ENCODE measurements at places on chromosomes 2 and 18.

DNA sequence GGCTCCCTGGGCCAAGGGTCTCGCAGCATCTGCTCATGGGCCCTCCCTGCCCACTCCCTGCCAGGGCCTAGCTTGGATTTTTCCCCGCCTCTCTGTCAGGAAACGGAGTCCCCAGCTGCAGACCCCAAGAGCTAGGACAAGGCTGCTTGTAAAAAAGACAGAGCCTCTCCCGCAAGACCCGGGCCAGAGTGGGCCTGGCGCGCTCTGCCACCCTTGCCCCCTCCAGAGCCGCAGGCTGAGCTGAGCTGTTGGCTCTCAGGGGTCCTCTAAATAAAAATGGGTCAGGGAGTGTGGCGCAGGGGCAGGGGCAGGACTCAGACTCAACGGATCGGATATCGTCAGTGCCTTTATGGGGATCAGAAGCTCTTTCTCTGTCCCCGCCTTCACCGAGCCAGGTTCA is 112.6 kb downstream of the CABLES1 start:
- no peak for DNase-seq

GRCh38 chr2:38722271-38723061 is 28.7 kb downstream of the SRSF7 start:
- no peak for DNase-seq

DNA sequence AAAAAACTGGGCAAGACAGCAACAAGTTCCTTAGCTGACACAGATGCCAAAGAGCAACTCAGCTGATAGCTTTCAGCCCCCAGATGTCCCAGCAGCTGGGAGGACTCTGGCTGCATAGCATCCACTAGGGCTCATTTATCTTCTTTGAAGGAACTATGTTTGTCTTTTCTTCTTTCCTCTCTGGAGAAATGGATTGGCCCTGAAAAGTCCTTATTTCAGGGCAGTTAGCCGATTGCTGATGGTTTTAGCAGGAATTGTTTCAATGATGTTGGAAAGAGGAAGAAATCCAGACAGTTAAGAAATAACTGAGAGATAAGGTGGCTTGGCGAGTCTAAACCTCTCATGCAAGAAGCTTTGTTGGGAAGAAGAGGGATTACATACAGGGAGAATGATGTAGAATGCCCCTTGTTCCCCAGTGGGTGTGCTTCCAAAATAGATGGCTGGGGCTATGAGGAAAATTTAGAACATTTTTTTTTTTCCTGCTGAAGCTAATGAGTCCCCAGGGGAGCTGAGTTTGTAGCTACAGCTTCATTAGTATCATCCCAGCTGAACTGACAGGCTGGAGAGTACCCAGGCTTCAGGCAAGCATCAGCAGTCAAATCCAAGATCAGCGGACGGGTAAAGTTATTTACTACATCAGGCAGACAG is 33.6 kb upstream of the SERPINE2 start:
- DNase-seq: no peak

DNA sequence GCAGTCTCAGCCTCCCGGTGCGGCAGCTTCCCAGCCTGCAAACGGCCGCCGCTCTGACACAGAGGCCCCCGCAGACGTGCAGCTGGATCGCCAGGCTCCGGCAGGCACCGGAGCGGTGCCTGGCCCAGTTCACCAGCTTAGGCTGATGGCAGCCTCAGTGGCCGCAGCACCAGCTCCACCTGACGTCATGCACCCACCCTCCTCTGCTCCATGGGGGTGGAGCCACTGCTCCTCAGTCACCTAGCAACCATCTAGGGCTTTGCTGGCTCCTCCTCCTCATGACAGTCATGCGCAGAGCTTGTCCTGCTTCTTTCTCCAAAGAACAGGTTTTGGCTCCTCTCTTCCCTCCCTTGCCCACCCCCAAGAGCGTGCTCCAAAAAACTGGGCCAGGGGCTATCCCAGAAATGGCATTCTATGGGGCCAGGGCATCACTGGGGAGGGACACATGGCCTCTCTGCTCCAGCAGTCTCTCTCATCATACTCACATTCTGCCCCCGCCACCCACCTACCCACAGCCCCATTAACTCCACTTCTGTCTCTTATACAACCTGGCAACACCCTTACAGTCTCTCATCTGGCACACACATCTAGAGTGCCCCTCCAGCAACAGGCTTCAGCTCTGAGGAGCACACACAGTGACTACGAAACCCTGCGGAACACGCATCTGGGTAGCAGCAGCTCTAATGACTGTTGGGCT is 5.5 kb downstream of the DCTN1 start:
- no peak for DNase-seq

GRCh38 chr2:26401739-26402541 is at the start of gene DRC1:
Gene DRC1 (plus strand): TSS chr2:26401920. CDS start chr2:26401990, 70 bp downstream.
- DNase-seq: peak; percentile 69

DNA sequence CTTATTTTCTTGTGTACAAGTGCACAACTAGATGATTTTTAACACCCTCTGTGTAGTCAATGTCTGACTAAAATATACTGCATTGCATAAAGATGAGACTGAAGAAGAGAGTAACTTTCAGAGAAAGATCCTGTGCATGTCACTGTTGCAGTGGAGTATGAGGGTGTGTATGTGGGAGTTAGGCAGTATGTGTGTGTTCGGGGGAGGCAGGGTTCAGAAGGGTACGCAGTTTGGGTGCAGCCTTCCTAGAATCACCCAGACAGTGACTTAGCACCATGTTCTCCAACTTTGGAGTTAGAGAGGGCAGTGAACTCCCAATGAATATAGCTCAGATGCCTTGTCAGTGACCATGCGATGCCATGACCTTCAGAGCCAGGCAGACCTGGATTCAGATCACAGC is 84.6 kb downstream of the LRATD1 start:
- DNase-seq: no peak

- peak; percentile 51 for DNase-seq
These were observed 100.5 kb upstream of the LMAN1 start for GRCh38 chr18:59459369-59460071.

DNA sequence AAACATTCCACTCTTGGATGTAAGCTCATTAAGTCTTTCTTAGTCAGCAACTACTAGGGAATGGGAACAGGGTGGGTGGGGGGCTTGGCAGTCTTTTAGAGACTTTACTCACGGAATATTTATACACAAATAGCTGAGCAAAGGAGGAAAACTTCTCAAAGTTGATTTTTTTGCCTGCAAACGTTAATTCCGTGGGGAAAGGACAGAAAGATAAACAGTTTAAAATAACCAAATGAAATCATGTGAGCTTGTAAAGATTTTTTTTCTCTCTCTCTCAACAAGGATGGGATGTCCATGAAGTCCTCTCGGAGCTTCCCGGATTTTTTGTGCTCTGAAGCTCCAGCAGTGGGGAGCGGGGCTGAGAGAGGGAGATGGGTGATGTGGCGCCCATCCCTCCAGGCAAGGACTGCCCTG is 32.2 kb upstream of the MAT2A start:
- no peak for DNase-seq

DNA sequence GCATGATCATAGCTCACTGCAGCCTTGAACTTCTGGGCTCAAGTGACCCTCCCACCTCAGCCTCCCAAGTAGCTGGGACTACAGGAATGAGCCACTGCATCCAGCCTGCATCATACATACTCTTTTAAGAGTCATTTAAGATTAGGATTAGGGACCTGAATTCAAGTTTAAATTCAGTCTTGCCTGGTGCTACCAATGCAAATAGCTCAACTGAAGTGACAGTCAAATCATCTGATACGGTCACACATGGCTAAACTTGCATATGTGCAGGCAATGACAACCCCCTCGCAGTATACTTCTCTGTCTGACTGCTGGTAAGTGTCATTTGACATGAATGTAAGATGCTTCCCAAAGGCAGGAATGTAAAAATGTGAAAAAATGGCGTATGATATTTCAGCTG is 31.8 kb upstream of the TMEM131 start:
- no peak for DNase-seq

DNA sequence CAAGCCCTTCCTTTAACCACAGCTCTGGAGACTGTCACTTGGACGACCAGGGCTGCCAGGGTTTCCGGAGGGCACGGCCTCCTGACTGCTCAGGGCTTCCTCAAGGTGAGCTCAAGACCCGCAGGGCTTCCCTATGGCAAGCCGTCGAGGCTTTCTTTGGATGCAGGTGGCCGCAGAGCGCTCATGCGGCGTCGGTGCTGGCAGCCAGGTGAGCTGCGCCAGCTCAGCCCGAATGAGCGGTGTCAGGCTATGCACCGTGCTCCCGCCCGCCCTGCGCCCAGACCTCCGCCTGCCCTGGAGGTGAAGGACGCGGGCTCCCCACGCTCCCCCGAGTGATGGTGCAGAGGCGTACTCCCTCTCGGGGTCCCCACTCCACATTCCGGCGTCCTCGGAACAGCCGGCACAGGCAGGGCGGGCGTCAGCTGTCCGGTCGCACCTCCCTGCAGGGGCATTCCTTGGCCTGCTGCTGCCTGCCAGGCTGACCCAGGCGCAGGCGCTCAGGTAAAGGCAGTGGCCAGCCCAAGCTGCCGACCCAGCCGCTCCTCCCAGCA is 20.8 kb upstream of the TUBB6 start:
- no peak for DNase-seq

DNA sequence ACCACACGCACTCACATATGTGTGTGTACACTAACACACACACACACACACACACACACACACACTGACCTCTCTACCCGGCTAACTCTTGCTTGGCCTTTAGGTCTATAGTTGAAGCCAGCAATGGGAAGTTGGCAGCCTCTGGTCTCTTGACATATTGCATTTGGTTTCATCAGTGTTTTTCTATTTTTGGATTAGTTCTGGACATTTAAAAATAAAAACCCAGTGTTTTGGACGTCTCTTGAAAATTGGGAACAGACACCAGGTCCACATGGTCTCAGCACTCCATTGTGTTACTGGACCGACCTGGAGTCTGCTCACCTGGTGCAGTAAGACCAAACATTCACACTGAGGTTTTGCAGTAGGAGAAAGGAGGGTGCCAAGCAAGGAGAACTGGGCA is 50.4 kb upstream of the AFF3 start:
- no peak for DNase-seq

GRCh38 chr2:207285473-207285815 is 119.7 kb upstream of the KLF7 start:
- no peak for DNase-seq

- no peak for DNase-seq
These were observed 248.7 kb upstream of the PIK3C3 start for GRCh38 chr18:41706301-41706700.

- DNase-seq: no peak
These were observed 24.1 kb downstream of the PRKD3 start for GRCh38 chr2:37300578-37300977.

DNA sequence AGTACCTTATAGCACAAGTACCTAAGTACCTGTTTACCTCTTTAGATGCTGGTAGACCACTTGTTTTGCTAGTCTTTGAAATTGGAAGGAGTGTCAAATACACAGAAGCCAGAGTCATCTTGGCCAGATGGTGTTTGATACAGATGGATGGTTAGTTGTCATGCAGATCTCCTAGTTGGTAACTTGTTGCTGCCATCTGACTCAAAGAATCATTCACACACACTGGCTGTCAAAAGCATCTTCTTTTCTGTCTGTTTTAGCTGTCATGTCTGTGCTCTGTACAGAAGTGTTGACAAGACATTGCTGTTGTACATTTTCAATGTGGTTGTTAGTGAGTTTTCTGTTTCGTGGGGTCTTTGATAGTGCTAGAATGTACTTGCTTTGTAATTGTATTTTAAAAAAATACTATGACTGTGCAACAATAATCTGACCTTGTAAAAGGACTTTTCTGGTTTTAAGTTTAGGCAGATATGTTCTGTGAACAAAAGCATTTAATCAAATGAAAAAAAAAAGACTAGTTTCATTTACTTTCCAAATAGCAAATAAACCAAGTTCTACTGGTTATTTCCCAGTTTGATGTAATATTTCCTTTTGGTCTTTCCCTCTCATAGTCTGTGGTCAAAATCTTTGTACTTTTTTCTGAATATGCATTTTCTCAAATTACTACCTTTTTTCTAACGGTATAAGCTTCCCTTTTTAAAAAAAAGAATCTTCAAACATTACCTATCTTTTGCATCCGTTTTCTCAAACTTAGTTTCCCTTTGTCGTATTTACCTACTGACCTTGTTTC is 39.9 kb downstream of the TANK start:
- DNase-seq: peak; percentile 6

GRCh38 chr2:119005051-119005450 is 63.1 kb downstream of the MARCO start:
- DNase-seq: no peak

DNA sequence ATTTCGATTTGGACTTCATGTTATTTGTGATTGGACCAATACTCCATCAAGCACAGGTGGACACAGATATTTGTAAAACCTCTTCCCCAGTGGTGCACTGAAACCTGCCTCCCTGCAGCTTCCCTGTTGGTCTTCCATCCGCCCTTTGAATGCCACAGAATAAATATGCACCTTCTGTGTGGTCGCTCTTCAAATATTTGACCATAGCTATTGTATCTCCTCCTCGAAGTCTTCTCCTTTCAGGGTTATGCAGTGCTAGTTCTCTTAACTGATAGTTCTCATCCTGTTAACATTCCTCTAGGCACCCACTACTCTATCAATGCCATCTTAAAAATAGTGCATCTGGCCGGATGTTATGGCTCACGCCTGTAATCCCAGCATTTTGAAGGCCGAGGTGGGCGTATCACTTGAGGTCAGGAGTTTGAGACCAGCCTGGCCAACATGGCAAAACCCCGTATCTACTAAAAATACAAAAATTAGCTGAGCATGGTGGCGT is 12.5 kb downstream of the SPATS2L start:
- DNase-seq: no peak

GRCh38 chr18:10588975-10589374 is 63.1 kb downstream of the NAPG start:
- no peak for DNase-seq

GRCh38 chr2:58398406-58398805 is 157.3 kb upstream of the FANCL start:
- DNase-seq: no peak

- no peak for DNase-seq
These were observed 137.6 kb upstream of the ID2 start for GRCh38 chr2:8544171-8544785.

GRCh38 chr2:16537347-16537746 is 128.3 kb downstream of the CYRIA start:
- DNase-seq: no peak

GRCh38 chr2:112924360-112924759 is 13.4 kb downstream of the IL37 start:
- no peak for DNase-seq

DNA sequence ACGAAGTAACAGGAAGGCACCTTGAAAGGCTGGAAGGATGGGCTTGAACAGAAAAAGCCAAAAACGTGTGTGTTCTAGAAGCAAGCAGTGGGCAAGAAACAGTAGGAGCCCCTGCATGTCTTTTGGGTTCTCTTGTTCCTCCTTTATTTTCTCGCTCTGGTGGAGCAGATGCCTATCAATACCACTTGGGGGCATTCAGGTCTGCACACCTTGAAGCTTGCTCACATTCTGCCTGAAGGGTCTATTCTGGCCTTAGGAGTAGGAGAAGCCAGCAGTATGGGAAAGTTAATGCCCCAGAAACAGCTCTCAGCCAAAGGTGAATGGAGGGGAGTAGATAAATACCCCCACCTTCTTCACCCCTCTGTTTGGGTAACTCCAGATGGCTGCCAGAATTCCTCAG is 204.5 kb downstream of the TXNL1 start:
- no peak for DNase-seq

- peak; percentile 0 for DNase-seq
These were observed 45.2 kb upstream of the NYAP2 start for GRCh38 chr2:225354281-225354774.

GRCh38 chr2:101805152-101806088 is 107.9 kb downstream of the MAP4K4 start:
- DNase-seq: peak; percentile 33

Measured in erythroblast (primary cell).